GM12864 (cell line): ENCODE measurements at places on chromosomes 5 and 9.
A peak's percentile ranks its signal among the peaks of the same experiment; 100 is the strongest.

- no peak for DNase-seq
These were observed 15.4 kb downstream of the FAM78A start for GRCh38 chr9:131260751-131261452.

DNA sequence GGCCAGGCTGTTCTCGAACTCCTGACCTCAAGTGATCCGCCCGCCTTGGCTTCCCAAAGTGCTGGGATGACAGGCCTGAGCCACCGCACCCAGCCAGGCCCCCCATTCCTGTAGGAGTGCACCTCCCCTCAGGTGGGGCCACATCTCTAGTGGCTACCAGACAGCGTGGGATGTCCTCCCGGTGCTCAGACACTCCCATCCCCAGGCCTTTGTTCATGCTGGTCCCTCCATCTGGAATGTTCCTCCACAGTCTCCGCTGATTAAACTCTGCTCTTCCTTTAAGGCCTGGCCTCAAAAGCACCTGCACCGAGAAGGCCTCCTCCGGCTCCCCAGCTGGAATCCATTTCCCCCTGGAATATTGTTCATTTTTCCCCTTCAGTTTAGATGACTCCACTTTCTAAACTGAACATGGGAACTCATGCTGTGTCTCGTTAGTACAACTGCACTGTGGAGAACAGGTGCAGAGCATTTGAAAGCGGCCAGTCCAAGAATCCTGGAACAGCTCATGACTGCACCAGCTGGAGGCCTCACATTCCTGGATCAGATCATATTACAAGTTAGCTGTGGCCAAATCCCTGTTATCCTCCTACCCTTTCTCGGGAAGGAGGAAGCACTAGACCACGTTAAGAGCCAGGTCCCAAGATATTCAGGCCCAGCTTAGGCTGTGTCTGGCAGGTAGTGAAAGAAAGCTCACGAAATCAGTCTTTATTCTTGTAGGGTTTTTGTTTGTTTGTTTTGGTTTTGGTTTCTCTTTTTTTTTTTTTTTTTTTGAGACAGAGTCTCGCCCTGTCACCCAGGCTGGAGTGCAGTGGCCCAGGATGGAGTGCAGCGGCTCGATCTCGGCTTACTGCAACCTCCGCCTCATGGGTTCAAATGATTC is 10.8 kb upstream of the PRRC2B start:
- DNase-seq: no peak

DNA sequence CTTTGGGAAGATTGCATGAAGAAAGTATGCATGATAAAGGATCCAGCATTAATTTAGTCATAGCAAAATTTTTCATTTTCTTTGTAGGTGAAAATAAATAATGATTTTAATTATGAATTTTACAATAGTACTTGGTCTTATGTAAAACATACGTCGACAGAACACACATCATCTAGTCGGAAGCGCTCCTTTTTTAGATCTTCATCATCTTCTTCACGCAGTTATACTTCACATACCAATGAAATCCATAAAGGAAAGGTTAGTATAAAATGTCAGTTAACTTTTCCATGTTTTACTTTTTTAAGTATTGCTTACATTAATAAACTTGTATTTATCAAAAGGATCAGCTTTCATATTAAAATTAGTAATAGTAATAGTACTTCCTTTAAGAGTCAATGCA is 35.8 kb downstream of the C7 start:
- DNase-seq: no peak

GRCh38 chr5:157387041-157387563 is 72.9 kb upstream of the NIPAL4 start:
- DNase-seq: no peak

- DNase-seq: no peak
These were observed 246.0 kb upstream of the ANKRD55 start for GRCh38 chr5:56479126-56479525.

DNA sequence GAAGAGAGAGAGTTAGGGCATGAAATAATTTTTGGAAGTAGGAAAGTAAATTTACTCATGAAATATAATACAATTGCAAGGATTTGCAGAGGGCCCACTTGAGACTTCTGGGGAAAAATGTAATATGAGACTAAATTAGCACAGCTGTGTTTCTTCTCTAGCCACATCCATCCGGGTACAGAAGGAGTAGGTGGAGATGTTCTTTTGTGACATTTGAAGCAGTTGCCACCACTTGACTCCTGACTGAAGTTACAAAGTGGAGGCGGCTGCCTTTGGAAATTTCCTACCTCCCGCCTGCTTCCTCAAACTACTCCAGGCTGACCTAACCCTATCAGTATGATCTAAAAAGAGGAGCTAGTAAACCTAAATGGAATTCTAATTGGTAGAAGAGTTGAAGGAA is 58.1 kb upstream of the SHISAL2B start:
- no peak for DNase-seq

GRCh38 chr9:136058084-136058483 is 37.0 kb downstream of the NACC2 start:
- DNase-seq: no peak

DNA sequence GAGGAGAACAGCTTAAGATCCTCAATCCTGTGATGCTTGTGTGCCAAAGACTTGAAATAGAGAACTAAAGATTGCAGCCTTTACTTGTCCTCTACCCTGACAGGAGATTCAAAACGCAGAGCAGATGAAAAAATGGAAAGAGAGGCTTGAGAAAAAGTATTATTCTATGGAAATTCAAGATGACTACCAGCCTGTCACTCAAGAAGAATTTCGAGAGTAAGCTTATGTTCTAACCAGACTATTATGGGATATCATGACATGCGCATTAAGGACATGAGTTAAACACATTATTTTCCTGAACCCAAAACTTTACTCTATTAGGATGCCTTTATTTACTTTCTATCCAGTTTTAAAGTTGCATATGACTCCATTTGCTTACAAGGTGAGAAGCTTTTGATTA is 46.4 kb downstream of the PKD2L2 start:
- DNase-seq: no peak

DNA sequence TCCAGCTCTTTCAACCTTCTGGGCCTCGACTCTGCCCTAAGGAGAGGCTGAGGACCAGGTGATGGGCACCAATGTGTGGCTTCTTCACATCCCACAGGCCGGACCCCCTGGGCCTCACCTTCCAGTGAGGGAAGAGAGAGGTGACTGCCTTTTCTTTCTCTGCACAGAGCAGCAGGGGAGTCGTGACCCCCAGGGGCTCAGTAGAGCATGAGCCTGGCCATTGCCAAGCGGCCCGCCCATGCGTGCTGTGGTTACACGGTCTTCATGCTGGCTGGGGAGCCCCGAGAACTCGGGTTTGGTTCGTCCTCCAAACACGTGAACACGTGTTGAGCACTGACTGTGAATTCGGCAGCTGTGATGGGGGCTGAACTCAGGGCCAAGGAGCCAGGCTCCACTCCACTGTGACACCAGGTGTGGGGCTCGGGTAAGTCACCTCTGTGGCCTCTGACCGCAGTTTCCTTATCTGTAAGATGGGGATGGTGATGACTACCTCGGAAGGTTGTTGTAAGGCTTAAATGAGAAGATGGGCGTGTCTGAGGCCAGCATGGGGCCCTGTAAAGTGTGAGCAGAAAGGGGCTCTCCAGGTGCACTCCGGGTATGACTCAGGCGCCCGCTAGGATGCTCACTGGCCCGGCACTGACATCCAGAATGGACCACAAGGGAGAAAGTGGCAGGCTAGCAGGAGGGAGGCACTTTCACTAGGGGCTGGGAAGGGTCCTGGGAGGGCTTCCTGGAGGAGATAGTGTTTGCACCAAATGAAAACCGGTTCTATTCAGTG is 13.4 kb upstream of the GRHPR start:
- peak; percentile 100 for DNase-seq

DNA sequence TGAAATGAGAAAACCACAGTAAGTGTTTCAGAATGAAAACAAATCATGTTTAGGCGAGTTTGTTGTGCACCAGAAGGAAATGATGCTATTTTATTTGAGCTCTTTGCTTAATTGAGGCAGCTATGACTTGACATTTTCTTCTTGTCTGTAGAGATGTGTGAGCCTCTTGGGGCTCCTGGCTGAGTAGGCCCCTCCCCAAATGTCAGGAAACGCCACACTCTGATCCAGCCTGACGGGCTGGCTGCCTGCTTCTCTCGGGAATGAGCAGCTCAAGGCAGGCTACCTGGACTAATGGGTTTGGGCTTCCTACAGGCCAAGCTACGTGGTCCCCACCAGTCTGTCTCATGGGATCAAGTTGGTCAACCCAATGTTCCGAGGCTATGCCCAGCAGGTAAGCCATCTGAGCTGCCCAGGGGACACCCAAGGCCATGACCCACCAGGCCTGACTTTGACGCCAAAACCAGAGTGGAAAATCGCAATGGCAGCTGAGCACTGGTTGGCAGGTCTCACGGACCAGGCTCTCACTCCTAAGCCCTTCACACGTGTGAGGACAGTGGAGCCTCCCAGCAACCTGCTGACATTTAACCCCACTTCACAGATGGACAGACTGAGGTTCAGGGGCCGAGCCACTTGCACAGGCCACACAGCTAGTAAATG is 29.9 kb downstream of the USP20 start:
- DNase-seq: no peak
